ENCODE measurements at places on chromosomes 4 and X. TPM values are rescaled to one million over a fixed set of nuclear protein-coding genes. Genes with fewer than 3 reads are reported as not detected.

The CLDN22 gene
- not detected for total RNA-seq

The CT45A5 gene
- not detected for total RNA-seq

The LIMCH1 gene
- 37.9 TPM for total RNA-seq

The CPLX1 gene
- 0.62 TPM for total RNA-seq

The IDUA gene
- total RNA-seq: 14.4 TPM

The ASMT gene
- 0.28 TPM for total RNA-seq

The MYOZ2 gene
- not detected for total RNA-seq

The DOCK11 gene
- 6.5 TPM for total RNA-seq

The CLDN2 gene
- 7.8 TPM for total RNA-seq

The BEX3 gene
- 246 TPM for total RNA-seq

The OPN1MW2 gene
- total RNA-seq: not detected

The CCDC120 gene
- 3.4 TPM for total RNA-seq

The KLHL4 gene
- 3.1 TPM for total RNA-seq

The NLGN3 gene
- 1.2 TPM for total RNA-seq

The STATH gene
- total RNA-seq: not detected

The ASB9 gene
- total RNA-seq: 21.2 TPM

The TBL1X gene
- total RNA-seq: 11.1 TPM

The ARHGEF6 gene
- total RNA-seq: 0.13 TPM

The ELOVL6 gene
- total RNA-seq: 22.9 TPM

The DNAAF6 gene
- total RNA-seq: not detected

The SPANXC gene
- total RNA-seq: 0.44 TPM

The GDPD2 gene
- total RNA-seq: 0.06 TPM

The MAGEE2 gene
- not detected for total RNA-seq

The BDH2 gene
- total RNA-seq: 8.0 TPM

The H2AZ1 gene
- total RNA-seq: 696 TPM

The L1CAM gene
- total RNA-seq: 22.5 TPM
